Activated CD4-positive, alpha-beta T cell treated with anti-CD3 and anti-CD28 coated beads for 24 hours (primary cell): ENCODE measurements at places on chromosomes 16 and 17.

- no peak for DNase-seq
These were observed 9.2 kb downstream of the PMP22 start for GRCh38 chr17:15255713-15256454.

DNA sequence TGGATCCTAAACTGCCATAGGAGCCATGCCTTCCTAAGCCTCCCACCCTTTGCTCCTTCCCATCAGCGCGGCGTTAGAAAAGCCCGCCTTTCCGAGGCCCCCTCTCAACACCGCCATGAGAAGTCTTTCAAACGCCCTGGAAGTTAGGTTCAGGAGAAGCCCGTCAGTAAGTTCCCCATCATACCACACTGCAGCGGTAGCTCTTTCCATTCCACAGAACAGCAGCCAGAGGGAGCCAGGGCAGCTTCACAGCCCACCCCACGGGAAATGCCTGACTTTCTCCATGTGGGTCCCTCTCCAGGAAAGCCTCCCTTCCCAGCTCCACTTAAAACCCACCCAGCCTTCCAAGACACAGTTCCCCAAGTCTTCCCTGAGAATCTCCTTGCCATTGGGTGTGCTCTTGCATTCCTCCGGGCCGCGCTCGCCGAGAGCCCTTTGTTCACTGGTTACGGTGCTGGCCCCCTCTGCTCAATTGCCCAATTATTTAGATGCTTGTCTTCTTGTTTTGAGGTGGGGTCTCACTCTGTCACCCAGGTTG, 28.7 kb downstream of the KIAA0513 start:
- no peak for DNase-seq

DNA sequence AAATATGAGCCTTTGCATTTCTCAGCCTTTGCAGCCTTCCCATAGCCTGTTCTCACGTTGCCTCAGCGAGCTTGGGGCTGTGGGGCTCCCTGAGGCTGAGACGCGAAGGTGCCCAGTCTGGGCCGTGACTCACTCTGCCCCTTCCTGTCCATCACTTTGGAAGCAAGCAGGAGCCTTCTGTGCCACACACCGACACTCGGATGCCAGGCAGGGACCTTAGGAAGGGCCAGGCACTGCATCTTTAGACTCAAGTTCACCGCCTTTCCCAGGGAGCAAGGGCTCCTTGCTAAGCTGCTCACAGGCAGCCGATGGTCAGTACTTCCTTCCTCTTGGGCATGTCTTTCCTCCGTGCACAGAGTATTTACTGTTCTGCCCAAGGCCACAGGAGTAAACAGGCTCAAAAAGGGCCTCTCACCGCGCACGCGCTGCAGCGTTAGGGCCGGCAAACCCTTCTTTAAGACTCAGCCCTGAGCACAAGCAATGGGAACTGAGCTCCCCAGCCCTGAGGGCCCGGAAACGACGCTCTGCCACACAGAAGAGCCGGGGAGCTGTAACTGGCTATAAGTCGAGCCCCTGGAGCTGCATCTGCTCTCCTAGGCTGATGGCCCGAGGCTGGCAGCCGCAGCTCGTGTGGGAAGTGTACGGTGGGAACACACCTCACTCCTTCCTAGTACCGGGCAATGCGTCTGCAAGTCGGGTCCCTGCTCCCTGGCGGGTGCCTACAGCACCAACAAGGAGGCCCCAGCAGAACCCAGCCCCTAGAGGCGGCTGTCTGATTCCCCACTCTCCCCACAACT, 7.2 kb downstream of the TIMM22 start:
- DNase-seq: no peak

- no peak for DNase-seq
These were observed 616.4 kb downstream of the CDH8 start for GRCh38 chr16:61419791-61420190.

DNA sequence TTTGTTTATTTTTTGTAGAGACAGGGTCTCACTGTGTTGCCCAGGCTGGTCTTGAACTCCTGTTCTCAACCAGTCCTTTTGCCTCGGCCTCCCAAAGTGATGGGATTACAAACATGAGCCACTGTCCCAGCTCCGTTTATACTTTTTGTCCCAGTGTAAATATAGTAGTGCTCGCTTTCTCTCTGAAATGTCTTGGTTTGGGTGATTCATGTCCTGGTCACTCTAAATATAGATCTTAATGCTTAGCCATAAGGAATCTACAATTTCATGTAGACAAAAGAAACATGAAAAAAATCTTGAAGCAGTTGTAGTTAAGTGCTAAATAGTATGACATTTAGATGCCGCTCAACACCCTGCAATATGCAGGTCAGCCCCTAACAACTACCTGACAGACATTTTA, 126.9 kb downstream of the KATNIP start:
- no peak for DNase-seq
